ENCODE measurements at places on chromosomes 7 and 10.
A peak's percentile ranks its signal among the peaks of the same experiment; 100 is the strongest.

DNA sequence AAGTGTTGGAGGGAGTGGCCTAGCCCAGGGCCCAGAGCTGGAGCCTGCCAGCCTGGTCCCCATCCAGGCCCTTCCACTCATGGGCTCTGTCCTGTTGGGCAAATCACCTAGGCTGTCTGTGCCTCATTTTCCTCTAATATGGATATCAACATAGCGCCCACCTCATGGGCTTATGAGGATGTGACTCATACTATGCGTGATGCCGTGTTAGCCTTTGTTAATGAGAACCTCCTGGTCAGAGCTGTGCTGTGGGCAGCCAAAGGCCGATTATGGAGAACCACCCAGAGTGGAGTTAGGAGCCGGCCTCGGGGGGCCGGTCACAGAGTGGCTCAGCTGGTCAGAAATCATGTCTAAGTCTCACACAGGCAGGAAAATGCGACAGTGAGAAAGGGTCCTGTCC, 306.4 kb downstream of the PAXIP1 start:
- DNase-seq, result no peak

GRCh38 chr10:98994030-98994429, 241.6 kb downstream of the HPSE2 start:
- DNase-seq, result no peak

DNA sequence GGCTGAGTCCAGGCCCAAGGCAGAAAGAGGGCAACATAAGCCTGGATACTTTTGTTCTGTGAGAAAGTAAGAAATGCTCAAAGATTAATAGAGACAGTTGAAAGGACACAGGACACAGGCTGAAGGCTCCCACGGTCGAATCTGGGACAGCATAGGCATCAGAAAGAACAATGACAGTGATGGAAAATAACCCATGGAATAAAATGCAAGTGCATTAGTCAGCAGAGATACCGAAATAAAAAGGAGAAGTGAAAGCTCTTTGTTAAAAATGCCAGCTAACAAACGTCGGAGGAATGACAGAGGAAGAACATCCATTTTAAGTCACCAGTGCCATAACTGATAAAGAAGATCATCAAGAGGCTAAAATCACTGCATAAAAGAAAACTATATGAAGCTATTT, 19.6 kb upstream of the AGAP5 start:
- no peak for DNase-seq

GRCh38 chr10:122085423-122085911, 96.5 kb downstream of the TACC2 start:
- DNase-seq, result no peak

DNA sequence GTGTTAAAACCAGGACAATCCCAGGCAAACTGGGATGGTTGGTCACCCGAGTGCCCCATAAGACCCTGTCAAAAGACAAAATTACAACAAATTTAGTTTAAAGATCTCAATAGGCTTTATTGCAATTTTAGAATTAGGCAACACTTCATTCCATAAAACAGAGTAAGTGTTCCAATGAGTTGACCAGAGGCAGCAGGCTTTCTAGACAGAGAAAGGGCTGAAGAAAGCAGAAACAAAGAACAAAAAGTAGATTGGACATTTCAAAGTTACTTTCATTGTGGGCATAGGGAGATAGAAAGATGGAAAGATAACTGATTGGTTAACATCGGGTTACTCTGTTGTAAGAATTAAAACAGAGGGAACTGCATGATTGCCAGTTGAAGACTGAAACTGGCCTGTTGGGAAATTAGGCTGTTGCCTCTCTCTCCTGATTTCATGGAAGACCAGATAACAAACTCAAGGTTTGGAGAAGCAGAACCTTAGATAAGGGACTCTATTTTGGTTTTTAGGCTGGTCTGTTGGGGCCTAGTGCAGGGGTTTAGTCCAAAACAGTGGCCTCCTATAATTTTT, 36.3 kb downstream of the ENTPD1 start:
- no peak for DNase-seq

DNA sequence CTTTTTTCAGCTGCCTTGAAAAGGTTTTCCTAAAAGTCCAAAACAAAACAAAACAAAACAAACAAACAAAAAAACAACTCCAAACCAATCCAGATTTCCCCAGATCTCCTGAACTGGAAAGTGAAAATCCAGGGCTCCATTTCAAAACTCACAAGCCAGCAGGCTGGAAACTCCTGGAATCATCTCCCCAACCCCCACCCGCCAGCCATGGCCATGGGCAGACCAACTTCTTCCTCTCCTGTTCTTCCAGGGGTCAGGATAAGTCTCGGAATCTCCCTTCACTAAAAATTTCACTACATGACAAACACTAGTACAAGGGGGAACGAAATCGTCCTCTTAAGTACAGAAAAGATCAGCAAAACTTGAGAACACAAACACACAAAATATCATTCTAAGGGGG, 40.4 kb downstream of the GNA12 start:
- DNase-seq, result no peak

GRCh38 chr7:107711301-107711700, 32.6 kb upstream of the CBLL1 start:
- DNase-seq, result no peak

- peak; percentile 44 for DNase-seq
Measured at GRCh38 chr10:71608819-71609768, 110.5 kb downstream of the C10orf105 start.

- no peak for DNase-seq
Measured at GRCh38 chr7:143227806-143228205, 6.0 kb downstream of the TAS2R40 start.

- no peak for DNase-seq
Measured at GRCh38 chr7:39464350-39465054, 101.7 kb upstream of the YAE1 start.

DNA sequence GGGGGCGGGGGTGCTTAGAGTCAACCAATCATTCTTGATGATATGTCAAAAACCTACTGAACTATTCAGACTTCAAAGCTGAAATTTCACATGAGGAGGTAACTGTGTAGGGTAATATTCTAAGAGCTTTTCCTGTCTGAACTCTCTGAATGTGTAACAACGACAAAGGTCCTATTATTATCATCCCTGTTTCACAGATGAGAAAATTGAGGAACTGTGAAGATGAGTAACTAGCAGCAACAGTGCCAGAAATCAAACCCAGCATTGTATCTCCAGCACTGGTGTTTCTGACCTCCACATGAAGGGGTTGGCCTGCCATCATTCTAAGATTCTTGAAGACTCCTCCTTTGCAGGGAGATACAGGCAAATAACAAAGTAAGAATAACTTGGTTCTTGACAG, 294.7 kb upstream of the AOAH start:
- DNase-seq, result no peak

DNA sequence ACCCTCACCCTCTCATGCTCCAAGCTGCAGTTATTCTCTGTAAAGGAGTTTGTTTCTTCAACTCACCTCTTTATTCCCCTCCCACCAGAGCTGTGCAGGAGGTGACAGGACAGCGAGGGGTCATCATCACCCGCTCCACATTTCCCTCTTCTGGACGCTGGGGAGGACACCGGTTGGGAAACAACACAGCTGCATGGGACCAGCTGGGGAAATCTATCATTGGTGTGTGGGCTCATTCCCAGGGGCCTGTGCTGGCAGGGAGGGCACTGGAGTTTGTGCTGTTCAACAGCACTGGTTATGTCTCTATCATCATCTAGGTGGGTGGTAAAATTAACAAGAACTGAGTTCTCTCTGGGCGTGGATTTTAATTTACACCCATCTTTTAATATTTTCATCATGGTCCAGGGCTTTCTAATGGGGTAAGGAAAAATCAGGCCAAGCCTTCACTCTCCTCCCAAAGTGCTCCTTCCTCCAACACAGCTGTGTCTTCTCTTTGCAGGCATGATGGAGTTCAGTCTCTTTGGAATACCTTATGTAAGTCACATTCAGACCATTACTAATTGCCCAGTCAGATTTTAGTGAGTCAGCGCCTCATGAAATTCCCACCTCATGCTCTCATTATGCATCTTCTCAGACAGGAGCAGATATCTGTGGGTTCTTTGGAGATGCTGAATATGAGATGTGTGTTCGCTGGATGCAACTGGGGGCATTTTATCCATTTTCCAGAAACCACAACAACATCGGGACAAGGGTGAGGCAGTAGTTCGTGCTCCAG, 61.6 kb downstream of the PRSS58 start:
- DNase-seq, result no peak

DNA sequence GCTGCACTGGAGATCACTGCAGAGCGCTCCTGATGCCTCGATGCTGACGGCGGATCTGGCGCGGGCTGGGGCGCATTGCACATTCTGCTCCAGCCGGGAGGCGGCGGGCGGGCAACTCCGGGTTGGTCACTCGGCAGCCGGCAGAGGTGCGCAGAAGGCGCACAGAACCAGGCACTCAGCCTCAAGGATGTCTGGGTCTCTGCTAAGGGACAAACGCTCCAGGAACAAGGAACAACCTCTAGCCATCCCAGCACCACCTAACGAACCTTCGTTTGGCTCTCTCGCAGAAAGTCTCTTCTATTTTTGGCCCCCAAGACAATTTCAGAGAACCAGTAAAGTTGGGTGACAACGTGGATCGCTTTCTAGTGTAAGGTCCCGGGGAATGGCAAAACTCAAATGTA, 254.6 kb downstream of the OTUD1 start:
- DNase-seq, result no peak

DNA sequence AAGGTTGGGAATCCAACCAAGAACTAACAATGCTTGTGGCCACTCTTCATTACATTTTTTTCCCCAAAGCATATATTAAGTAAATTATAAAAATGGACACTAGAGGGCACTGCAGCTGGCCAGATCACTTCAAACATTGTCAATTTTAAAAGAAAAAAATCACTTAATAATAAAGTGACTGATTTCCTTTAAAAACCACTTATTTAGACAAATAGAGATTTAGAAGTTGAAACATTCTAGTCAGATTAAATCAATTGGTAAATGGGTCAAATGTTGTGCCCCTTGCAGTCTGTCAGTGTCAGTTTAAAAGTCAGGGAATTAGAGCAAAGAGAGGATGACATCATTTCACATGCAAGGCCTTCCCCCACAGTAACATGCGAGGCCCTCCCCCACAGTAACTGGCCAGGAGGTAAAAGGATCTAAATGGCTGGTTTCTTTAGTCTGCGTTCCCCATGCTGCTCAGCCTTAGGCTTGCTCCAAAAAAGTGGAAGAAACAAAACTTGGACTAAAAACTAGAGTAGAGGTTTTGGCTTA, 177.9 kb downstream of the SKAP2 start:
- DNase-seq, result no peak

GRCh38 chr10:30917789-30918188, 113.9 kb downstream of the ZNF438 start:
- no peak for DNase-seq

DNA sequence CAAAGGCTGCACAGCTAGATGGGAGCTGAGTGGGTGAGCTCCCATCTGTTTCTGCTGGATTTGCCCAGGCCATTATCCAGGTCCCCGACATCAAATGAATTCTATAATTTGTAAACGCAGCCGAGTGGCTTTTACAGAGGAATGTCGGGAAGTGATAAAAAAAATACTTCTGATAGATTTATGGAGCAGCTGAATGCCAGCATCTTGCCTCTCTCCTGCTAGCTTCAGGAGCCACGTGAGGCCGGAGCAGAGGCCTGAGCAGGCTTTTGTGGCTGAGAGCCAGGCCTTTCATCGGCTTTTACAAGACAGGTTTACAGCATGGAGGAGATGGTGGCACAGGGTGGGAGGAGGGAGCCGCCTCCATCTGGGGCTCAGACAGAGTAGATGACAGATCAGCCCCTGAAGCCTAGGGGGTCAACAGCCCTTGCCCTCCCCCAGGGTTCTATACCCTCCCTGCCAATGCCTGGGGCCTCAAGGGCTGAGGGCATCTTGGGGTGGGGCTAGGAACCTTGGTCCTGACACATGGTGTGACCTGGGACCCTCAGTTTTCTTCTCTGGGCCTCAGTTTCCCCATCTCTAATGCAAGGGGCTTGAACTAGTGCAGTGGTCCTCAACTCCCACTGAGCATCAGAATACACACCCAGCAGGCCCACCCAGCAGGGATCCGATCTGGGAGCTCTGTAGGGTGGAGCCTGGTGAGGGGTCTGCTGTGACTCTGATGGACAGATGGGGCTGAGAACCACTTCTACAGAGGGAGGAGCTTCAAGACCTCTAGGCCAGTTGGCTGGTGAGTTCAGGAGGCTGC, 44.2 kb upstream of the PCBD1 start:
- no peak for DNase-seq

DNA sequence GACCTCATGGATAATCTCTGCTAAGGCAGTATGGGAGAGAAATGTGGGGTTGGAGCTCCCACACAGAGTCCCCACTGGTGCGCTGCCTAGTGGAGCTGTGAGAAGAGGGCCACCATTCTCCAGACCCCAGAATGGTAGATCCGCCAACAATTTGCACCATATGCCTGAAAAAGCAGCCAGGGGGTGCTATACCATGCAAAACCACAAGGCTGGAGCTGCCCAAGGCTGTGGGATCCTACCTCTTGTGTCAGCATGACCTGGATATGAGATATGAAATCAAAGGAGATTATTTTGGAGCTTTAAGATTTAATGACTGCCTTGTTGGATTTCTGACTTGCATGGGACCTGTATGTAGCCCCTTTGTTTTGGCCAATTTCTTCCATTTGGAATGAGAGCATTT, 27.0 kb upstream of the SAMD9L start:
- no peak for DNase-seq

- DNase-seq, result no peak
Measured at GRCh38 chr10:14023673-14024328, 306.9 kb downstream of the FRMD4A start.

GRCh38 chr10:92873029-92873428, 24.7 kb downstream of the EXOC6 start:
- no peak for DNase-seq

DNA sequence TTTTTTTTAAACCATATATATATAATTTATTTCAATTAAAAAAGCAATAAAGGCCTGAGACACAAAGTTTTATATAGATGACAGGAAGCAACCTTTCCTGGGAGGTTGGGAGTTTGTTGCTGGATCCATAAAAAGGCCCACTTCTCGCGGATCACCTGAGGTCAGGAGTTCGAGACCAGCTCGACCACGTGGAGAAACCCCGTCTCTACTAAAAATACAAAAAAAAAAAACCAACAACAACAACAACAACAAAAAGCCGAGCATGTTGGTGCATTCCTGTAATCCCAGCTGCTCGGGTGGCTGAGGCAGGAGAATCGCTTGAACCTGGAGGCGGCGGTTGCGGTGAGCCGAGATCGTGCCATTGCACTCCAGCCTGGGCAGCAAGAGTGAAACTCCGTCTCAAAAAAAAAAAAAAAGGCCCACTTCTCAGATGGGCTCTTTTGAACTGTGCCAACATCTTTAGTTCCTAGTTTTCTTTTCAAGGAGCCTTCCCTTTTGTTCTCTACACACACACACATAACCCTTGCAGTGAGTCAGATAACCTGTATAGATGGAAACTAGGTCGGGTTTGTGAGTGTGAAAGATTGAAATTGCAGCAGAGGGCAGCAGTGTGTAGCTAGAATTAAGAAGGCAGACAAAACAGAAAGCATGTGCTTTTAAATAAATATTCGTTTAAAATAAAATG, 1.2 kb upstream of the SMNDC1 start:
- peak; percentile 23 for DNase-seq

Data from stimulated activated CD8-positive, alpha-beta memory T cell treated with anti-CD3 and anti-CD28 coated beads, Interleukin-12 subunit alpha, Interleukin-12 subunit beta, amount 100 ng/mL, for 1 hour (primary cell).